ENCODE measurements at places on chromosomes 2 and 18.

- peak; percentile 51 for DNase-seq
Observed at GRCh38 chr2:151238527-151239487, 22.9 kb downstream of the RBM43 start.

GRCh38 chr2:36246320-36246990, 109.1 kb upstream of the CRIM1 start:
- DNase-seq, result peak; percentile 91

DNA sequence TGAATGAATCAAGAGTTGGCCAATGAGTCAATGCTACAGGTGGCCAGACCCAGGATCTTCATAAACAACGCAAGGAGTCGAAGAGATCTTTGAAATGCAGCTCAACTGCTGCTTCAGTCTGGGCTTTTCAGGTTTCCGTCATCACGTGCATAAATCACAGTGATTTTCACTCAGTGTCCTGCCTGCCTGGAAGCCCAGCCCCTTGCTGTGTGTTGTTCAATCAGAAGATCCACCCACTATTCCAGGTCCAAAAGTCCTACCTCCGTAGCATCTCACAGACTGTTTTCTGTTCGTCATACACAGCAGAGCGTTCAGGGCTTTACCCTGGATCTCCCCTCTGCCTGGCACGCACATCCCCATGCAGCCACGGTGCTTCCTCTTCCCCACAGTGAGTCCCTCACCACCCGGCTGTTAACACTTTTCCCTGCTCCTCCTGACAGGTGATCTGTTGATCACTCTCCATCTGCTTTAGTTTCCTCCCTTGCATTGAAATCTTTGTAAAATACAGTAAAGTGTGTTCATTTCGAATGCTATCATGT, 216.3 kb downstream of the MYT1L start:
- DNase-seq, result no peak

- no peak for DNase-seq
Observed at GRCh38 chr2:218381916-218382366, at the start of gene SLC11A1. SLC11A1 (plus strand) TSS chr2:218382273; CDS start chr2:218382369, 96 bp downstream.

DNA sequence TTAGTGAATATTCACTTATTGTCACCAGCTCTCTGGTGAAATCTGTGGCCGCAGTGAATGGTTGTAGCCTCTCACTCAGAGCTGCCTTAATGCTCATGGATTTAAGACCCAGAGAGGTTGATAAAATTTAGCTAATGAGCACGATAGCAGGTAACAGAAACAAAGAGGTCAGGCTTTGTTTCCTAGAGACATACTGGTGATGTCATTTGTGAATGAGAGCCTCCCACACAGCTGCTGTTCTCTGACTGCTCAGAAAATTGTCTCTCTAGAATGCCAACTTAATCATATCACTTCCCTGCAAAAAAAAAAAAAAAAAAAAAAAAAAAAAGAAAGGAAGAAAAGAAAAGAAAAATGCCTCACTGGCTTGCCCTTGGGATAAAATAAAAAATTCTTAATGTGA, 411.7 kb upstream of the MYT1L start:
- DNase-seq, result no peak

DNA sequence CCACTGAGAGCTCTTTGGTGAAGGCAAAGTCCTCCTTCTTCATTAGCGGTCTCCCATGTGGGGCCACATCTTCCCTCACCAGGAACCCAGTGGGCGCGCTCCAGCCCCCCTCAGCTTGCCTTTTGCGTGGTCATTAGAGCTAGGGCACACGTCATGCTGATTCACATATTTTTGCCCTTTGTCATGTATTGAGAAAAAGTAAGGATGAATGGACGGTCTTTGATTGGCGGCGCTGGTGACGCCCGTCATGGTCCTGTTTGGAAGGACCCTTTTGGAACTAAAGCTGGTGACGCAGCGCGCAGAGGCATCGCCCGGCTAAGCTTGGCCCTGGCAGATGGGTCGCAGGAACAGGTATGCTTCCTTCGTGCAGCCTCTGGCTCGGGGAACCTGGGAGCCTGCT, 3.1 kb downstream of the SLC14A1 start:
- no peak for DNase-seq

GRCh38 chr18:70314151-70314782, 25.4 kb downstream of the SOCS6 start:
- no peak for DNase-seq

GRCh38 chr18:12393998-12394397, 13.7 kb upstream of the PRELID3A start:
- no peak for DNase-seq

GRCh38 chr18:23521907-23522306, 18.6 kb downstream of the RMC1 start:
- DNase-seq, result no peak

DNA sequence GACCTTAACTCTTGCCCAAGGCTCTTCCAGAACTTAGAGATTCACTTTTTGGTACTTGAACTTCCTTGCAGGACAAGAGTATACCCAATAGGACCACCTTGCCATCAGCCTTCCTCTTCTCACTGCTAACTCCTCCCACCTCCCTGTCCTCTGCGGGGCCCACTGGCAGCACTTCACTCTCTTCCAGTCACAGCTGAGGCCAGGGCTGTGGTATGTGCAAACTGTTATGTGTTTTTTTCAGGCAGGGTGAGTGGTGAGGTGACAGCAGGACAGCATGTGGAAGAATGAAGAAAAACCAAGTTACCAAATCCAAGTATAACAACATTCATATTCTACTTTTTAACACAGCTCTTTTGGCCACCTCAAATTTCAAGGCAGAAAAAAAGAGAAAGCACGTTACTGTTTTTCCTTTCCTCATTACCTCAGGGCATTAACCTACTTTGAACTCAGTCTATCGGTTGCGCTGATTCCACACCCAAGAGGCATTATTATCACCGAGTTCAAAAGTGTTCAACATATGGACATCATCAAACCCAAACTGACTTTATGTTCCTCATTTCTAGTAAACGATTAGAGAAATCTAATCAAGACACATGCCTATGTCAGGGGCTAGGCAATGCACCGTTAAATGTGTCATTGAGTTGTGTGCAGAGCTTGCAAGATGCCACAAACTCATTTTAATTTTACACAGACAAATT, 605.2 kb upstream of the SYT4 start:
- no peak for DNase-seq

DNA sequence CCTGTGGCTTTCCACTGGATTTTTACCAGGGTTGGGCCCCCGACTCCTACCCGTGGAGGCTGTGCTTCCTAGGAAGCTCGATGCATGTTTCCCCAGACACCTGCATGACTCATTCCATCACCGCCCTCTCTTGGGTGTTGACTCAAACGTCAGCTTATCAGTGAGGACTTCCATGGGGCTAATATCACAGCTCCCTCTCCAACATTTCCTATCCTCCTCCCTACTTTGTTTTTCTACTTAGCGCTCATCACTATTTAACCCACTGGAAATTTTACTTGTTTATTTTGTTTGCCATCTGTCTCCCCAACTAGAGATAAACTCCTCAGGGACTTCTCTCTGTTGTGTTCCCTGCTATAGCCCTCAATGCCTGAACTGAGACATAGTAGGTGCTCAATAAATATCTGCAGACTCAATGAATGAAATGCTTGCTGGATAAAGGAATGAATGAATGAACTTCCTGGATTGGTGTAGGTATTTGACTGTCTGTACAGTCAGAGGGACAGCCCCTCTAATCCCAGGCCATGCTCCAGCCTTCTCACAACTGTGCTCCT, 89.7 kb upstream of the MSH2 start:
- DNase-seq, result no peak

- DNase-seq, result no peak
Observed at GRCh38 chr2:204693262-204693661, 148.0 kb downstream of the PARD3B start.

DNA sequence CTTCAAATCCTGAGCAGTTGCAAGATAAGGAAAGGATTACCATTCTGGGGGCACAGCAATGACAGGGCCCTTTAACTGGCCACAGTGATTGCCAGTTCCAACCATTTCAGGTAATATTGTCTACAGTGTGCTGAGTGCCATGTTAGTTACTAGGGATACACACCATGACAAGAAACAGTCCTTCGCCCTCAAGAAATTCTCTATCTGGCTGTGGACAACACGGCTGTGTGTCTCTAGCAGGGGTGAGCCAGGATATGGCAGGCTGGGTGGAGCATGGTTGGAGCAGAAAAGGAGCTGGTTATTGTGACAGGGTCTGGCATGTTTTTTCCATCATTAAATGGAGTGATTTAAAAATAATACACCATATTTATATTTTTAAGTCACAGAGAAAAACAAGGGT, 31.0 kb downstream of the TSPYL6 start:
- no peak for DNase-seq

GRCh38 chr2:171958475-171958874, 36.2 kb downstream of the HAT1 start:
- no peak for DNase-seq

DNA sequence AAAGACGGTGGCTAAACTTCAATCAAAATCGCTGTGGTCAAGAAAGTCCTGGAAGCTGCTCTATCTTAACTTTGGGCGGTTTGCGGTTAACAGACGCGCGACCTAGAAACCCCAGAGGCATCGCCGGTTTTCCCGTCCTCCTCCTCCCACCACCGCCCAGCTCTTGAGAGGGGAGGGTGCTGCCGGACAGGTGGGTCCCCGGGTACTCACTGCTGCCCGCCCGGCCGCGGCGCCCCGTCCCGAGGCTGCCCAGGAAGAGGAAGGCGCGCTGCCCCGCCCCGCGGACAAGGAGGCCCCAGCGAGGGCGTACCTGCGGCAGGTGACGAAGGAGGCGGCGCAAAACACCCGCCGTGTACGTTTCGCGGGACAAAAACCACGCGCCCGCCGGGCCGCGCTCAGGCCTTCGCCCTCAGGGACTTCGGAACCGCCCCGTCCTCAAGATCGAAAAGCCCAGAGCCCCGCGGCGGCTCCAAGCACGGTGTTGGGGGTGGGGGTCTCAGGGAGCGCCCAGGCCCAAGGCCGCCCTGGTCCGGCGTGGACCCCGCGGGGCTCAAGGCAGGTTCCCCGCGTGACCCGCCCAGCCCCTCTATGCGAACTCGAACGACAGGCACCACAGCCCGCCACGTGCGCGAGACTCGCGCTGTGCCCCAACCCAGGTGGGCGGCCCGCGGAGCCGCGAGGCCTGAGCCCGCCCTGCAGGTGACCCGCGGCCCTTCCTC, at the start of gene SH3YL1:
Gene SH3YL1, minus strand, starts transcription at position 259 of the 719 bp plus-strand sequence. Its CDS starts 48 bp downstream, at position 211.
- no peak for DNase-seq

DNA sequence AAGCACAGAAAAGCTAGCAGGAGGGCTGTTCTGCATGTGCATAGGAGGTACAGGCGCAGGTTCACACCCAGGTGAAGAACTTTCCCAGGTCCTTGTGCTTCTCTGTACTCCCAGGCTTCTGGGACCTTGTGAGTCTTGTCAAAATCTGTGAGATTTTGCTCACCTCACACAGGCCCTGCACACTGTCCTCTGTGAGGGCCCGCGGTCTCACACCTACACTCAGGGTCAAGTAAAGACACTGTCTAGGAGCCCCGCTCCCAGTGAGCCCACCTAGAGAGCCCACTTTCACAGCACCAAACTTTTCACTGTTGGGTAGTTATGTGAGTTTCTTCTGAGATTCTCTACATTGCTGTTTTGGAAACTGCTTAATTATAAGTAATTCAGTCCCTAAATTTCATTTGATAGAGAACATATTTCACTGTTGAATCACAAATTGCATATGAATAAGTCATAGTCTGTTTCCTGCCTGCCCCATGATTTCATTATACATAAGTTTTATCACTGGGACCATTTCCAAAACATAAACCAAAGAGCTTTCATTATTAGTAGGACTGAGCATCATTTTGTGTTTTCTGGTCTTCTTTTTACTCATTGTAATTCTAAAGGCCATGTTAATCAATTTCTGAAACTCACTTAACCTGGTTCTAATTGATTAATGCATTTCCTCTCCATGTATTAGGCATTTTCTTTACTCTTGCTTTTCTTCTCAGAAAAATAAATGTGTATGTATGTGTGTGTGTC, 234.2 kb upstream of the SPOPL start:
- no peak for DNase-seq

DNA sequence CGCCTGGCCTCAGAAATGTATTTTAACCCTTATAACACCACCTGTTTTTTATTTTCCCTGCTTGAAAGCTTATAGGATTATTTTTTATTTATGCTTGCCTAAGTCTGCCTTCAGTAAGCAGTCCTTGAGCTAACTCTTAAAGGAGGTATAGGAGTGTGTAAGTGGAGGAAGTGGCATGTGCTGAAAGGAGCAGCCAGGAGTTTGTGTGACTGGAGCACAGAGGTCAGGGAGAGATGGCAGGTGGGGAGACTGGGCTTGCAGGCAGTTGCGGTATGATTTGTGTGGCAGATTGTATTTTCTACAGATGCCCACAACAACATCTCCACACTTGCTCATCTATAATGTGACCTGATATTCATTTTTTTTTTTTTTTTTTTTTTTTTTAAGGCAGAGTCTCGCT, 27.2 kb upstream of the PAIP2B start:
- no peak for DNase-seq

- DNase-seq, result no peak
Observed at GRCh38 chr18:63031375-63031774, 288.2 kb downstream of the BCL2 start.

DNA sequence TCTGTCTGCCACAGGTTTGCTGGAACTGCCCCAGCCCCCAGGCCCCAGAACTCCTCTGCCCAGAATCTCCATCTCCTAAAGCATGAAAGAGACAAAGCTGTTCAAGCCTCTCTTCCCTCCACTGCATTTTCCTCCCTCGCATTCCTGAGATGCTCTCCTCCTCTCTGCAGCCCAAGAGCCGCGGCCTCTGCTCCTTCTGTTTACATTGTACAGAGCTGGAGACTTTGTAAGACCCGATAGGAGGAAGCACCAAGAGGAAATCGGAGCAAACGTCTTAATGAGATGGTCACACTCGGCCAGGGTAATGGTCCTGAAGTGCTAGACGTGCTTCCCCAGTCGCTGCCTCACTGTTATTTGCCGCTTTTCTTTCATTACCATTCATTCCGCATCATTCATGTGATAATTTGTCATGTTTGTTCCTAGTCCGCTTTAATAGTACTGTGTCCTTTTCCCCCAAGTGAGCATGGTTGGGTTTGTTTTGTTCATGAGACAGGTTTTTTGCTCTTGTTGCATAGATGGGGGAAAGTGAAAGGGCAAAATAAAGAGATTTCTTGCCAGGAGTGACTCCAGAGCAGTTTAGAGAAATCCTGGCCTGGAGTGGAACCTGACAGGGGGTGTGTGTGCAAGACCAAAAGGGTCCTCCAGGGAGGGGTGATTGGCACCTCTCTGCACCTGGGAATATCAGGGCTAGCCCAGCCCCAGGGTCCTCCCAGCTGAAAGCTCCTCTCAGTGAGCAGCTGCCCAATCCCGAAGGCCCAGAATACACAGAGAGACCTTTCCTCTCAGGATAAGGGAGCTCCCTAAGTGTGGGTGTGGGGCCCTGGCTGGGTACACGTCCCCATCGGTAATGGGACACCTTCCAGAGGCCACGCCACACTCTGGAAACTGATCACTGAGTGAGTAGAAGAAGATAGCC, 44.9 kb upstream of the ID2 start:
- DNase-seq, result no peak

All from MM.1S (cell line).